ENCODE measurements at places on chromosomes 1 and 21.

GRCh38 chr1:27992276-27992675 lies 32.5 kb downstream of the XKR8 start:
- DNase-seq = peak; percentile 30

- DNase-seq = no peak
These were observed 553 bp downstream of the PTGER3 start for GRCh38 chr1:71046891-71047634.

DNA sequence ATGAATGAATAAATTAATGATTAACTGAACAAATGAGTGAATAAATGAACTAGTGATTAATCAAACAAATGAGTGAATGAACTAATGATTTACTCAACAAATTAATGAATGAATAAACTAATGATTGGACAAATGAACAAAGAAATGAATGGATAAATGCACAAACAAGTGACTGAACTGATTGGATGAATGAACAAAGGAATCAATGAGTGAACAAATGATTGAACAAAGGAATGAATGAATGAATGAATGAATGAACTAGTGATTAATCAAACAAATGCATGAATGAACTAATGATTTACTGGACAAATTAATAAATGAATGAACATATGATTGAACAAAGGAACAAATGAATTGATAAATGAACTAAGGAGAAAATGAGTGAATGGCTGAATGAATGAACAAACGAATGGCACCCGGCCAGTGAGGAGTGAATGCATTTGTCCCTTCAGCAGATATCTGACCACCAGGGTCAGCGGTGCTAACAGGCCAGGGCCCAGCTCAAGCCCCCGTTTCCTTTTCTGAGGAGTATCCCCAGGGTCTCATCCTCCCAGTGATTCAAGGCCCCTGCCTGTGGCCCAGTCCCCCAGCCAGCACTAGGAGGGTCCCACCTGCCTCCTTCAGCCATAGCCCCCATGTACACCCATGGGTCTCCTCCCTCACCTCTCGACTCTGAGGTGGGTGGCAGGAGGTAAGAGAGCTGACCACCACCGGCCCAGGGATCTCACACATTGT lies 49.9 kb downstream of the WNT9A start:
- DNase-seq = no peak

DNA sequence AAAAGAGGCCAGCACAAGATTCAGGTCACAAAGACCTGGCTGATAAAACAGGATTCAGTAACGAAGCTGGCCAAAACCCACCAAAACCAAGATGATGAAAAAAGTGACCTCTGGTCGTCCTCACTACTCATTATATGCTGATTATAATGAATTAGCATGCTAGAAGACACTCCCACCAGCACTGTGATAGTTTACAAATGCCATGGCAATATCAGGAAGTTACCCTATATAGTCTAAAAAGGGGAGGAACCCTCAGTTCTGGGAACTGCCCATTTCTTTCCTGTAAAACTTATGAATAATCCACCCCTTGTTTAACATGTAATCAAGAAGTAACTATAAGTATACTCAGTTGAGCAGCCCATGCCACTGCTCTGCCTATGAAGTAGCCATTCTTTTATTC lies 26.0 kb upstream of the FMO2 start:
- no peak for DNase-seq

GRCh38 chr1:116504308-116505156 lies 66.3 kb downstream of the CD58 start:
- peak; percentile 60 for DNase-seq

DNA sequence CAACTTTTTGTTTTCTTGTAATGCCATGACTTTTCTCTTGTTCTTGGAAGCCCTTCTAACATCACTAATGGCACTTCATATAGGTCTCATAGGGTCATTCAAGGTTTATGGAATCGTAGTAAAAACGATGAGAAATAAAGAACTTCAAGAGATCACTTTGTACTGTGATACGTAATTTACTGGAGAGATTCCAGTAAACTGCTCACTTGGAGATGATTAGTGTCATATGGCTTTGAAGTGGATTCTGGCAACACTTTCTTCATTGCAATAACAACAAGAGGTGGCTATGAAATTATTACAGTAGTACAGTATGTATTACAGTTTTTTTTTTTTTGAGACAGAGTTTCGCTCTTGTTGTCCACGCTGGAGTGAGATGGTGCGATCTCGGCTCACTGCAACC lies 103.4 kb downstream of the RUSC1 start:
- no peak for DNase-seq

DNA sequence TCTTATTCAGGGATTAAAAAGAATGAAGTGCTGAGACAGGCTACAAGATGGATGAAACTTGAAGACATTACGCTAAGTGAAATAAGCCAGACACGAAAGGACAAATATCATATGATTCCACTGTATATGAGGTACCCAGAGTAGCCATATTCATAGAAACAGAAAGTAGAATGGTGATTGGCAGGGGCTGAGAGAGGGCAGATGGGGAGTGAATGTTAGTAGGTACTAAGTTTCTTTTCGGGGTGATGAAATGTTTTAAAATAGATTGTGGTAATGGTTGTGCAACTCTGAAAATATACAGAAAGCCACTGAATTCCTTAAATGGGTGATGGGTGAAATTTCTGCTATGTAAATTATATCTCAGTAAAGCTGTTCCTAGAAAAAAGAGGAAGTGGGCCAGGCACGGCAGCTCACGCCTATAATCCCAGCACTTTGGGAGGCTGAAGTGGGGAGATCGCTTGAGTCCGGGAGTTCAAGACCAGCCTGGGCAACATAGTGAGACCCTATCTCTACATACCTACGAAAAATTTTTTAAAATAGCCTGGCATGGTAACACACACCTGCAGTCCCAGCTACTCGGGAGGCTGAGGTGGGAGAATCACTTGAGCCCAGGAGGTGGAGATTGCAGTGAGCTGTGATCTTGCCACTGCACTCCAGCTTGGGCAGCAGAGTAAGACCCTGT lies 15.9 kb downstream of the SLC27A3 start:
- DNase-seq = no peak

DNA sequence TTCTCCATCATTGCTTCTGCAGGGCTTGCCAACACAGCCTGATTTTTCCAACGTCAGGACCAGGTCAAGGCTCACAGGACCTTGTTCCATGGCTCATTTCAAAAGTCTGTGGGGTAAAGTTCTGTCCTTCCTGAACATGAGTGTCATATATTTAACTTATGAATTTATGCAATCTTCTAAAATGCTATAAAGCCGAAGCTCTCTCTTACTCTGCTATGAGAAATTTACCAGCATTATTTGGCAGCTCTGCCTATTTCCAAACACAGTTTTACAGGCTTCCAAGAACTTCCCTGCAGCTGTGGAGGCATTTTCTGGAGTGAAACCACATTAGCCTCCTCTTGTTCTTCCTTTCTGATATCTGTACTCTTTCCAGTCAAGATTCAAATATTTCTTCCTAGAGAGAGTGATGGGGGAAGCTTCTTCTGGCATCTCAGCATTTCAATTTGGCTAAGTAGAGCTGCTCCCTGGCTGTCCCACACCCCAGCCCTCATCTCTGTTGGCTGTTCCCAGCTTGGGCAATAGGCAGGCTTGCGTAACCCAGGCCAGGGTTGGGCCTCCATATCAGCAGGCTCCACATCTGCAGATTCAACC lies 15.6 kb upstream of the HMGCS2 start:
- no peak for DNase-seq

GRCh38 chr1:153658400-153659174 lies at the start of gene SNAPIN:
Gene SNAPIN (plus strand): TSS chr1:153658703. CDS start chr1:153658744, 41 bp downstream.
- peak; percentile 85 for DNase-seq

DNA sequence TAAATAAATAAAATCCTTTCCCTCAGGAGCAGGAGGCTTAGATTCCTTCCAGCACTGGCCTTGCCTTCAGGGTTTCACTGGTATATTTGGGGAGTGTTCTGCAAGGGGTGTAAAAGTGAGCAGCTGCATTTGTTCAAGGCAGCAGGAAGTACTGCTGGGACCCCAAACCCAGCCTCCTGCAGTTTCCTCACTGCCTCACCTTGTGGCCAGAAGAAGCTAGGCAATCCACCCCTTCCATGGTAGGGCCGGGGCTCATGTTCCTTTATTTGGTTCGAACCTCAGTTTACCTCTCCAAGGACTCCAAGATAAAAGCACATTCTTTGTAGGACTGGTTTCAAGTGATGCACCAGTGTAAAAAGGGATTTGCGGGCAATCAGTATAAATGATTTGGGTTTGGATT lies 21.0 kb upstream of the CFAP126 start:
- no peak for DNase-seq

GRCh38 chr1:236608930-236609726 lies 4.8 kb upstream of the HEATR1 start:
- DNase-seq = no peak

DNA sequence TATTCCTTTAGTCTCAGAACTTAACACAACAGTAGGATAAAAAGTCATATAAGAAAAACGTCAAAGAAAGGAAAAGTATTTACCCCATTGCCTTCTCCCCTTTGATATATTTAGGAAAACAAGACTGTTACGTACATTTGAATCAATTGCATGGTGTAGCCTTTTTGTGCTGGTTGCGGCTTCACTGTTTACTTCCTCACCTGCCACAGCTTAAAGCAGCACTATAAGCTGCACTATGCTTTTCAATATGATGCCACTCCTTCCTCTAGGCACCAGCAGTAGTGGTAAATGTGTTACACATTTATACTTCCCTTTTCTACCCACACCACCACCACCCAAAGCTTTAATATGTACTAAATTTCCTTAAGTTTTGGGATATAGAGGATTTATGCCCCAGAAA lies 111.1 kb downstream of the ATP1B1 start:
- no peak for DNase-seq

GRCh38 chr1:83959824-83960498 lies 39.0 kb downstream of the TTLL7 start:
- DNase-seq = no peak

- no peak for DNase-seq
These were observed 23.8 kb downstream of the CRYAA start for GRCh38 chr21:43192501-43193081.

- DNase-seq = no peak
These were observed 5.3 kb downstream of the HTR1D start for GRCh38 chr1:23211955-23212354.

DNA sequence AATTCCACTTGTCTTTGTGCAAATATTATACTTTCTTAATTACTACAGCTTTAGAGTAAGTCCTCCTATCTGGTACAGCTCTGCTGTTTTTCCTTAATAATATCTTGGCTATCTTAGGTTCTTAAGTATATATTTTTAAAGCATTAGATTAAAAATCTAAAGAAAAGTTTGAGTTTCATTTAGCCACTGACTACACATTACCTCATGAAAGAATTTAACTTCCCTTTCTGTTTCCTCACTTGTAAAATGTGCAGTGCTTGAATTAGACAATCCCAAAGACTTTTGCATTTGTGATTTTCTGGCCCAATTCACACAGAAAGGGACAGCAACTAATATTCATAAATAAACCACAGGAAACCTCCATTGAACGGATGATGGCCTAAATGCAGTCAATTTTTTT lies 126.4 kb upstream of the SAMSN1 start:
- DNase-seq = no peak

DNA sequence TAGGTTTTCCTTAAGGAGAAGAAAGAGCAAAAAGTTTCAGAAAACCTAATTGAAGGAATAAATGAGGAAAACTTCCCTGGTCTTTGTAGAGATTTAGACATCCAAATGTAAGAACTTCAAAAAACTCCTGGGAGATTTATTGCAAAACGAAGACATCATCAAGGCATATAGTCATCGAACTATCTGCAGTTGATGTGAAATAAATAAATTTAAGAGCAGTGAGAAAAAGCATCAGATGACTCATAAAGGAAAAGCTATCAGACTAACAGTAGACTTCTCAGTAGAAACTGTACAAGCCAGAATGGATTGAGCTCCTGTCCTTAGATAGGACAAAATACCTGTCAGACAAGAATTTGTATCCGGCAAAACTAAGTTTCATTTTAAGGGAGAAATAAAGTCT lies 569.4 kb upstream of the ADAMTS5 start:
- no peak for DNase-seq

DNA sequence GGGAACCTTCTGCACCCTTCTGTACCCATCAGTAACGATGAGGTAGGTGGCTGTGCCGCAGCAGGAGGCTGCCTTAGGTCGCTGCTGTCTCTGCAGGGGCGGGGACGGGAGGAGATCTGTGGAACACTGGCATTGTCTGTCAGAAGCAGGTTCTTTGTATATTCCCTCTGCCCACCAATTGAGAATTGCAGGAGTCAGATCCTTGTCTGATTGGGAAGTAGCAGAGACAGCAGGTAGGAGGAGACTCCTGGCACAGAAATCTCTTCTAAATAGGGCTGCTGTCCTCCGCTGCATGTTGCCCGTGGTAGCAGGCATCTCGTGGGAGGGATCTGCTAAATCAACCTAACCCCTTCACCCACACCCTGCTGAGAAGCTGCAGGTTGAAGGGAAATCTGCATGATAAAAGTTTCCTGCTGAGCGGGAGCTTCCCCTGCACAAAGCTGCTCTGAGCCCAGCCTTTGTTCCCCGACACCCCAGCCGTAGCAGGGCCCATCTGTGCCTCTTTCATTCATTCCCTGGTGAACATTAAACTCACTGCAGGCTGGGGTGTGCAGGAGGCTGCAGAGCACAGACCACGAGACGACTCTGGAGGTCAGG lies 15.9 kb downstream of the SARS1 start:
- DNase-seq = no peak

- DNase-seq = no peak
These were observed 120.8 kb upstream of the BMP8A start for GRCh38 chr1:39370602-39371001.

GRCh38 chr1:43256675-43257570 lies 12.9 kb upstream of the TMEM125 start:
- DNase-seq = no peak

DNA sequence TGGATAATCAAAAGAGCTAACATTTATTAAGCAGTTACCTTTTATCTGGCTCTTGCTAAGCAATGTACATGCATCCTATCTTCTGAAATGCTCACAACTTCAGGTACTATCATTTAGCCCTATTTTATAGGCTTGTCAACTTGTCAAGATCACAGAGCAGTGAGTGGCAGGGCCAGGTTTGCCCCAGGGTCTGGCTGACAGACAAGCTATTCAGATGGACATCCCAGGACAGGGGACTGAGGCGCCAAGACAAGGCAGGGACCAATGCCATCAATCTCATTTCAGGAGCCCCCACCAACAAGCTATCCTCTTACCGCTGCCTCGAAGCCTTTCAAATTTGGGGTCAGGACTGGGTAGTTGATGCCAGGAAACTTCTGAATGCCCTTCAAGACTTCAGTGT lies 8.9 kb downstream of the HMGCL start:
- DNase-seq = no peak

DNA sequence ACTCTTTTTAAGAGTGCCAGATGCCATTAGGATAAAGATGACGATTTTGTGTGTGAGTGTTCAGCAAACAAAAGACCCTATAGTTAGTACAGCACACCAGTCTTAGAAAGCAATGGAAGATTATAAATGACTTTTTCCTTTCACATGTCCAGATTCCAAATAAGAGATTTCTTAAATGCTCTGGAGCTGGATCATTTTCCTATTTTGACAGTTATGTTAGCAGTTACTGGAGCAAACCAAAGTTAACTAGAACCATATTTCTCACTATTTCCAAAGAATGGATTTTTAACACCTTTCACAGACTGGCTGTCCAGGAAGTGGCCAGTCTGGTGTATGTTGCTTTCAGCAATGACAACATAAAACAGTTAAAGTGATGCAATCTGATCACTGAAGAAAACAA lies 905.8 kb upstream of the ADGRL2 start:
- DNase-seq = no peak

GRCh38 chr1:31376375-31377134 lies 3.7 kb upstream of the FABP3 start:
- no peak for DNase-seq

All from stimulated activated CD4-positive, alpha-beta T cell treated with anti-CD3 and anti-CD28 coated beads, Interleukin-2, amount 100 ng/mL, for 48 hours (primary cell).